HFFc6 (cell line): ENCODE measurements at places on chromosomes 6 and 20.
A peak's percentile ranks its signal among the peaks of the same experiment; 100 is the strongest.

GRCh38 chr20:50308513-50309279 lies 118.1 kb downstream of the CEBPB start:
- peak; percentile 95 for DNase-seq
- peaks cover 6% of the 10 kb centered on the region; the same call in 1 of the 2 replicates for H3K27me3 ChIP-seq
- peak overlapping the region; percentile 97 for H3K27ac ChIP-seq

DNA sequence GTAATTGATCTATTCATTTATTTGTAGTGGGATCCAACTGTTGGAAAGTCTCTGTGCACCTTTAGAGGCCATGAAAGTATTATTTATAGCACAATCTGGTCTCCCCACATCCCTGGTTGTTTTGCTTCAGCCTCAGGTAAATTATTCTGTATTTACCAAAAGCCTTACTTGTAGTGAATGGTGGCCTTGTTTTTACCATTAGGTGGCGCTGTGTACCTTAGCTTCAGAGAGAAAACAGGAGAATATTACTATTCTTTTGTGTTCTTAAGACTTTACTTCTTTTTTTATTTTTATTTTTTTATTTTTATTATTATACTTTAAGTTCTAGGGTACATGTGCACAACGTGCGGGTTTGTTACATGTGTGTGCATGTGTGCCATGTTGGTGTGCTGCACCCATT lies 23.7 kb downstream of the PEX7 start:
- no peaks in the 10 kb centered on the region for H3K4me1 ChIP-seq
- peak; percentile 46 for DNase-seq
- H3K27me3 ChIP-seq, result no peaks in the 10 kb centered on the region; the same call in 1 of the 2 replicates
- H3K36me3 ChIP-seq, result peaks cover 33% of the 10 kb centered on the region
- no peak overlapping the region for H3K4me3 ChIP-seq
- no peak overlapping the region for H3K27ac ChIP-seq

DNA sequence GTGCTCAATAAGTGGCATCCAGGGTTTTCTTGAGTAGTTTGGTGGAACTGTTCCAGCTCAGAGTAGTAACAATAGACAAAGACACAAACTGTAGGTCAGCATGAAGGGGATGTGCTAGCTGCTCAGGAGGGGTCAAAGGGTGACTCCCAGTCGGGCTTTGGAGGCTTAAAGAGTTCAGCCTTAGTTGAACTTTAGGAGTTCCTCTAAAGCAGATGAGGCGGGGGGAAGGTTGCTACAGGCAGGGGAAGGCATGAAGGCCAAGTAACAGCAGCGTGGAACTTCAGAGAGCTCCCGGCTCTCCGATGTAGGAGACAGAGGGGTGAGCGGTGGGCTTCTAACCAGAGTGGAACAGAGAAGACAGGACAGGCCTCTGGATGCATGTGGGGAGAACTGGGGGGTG lies 115.5 kb upstream of the CD93 start:
- H3K4me3 ChIP-seq, result no peak overlapping the region
- H3K27me3 ChIP-seq, result peaks cover 23% of the 10 kb centered on the region
- H3K4me1 ChIP-seq, result no peaks in the 10 kb centered on the region
- no peak for DNase-seq
- no peak overlapping the region for H3K27ac ChIP-seq

DNA sequence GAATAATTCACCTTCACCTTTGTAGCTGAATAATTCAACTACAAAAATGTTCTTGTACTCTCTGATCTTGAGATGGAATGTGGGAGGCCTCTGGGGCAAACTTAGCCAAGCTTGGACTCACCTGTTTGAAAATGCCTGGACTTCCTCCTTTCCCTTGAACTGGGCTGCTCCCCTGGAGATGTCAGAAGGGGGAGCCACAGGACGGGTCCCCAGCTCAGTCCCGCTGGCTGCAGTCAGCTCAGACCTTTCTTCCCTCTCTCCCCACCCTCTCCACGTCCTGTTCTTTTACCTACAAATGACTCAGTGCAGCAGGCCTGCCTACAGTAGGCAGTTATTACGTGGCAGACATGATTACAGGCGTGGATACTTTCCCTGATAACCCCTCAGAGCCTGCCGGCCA lies 131.5 kb upstream of the RALGAPA2 start:
- no peak for DNase-seq
- H3K4me1 ChIP-seq, result no peaks in the 10 kb centered on the region
- no peak overlapping the region; the same call in 1 of the 2 replicates for H3K4me3 ChIP-seq
- H3K27ac ChIP-seq, result no peak overlapping the region
- H3K27me3 ChIP-seq, result peaks cover 7% of the 10 kb centered on the region

GRCh38 chr6:52161689-52162438 lies 24.3 kb upstream of the IL17A start:
- no peak overlapping the region for H3K4me3 ChIP-seq
- H3K27me3 ChIP-seq, result peaks cover 3% of the 10 kb centered on the region
- H3K36me3 ChIP-seq, result no peaks in the 10 kb centered on the region
- DNase-seq, result no peak
- H3K4me1 ChIP-seq, result peaks cover 12% of the 10 kb centered on the region

DNA sequence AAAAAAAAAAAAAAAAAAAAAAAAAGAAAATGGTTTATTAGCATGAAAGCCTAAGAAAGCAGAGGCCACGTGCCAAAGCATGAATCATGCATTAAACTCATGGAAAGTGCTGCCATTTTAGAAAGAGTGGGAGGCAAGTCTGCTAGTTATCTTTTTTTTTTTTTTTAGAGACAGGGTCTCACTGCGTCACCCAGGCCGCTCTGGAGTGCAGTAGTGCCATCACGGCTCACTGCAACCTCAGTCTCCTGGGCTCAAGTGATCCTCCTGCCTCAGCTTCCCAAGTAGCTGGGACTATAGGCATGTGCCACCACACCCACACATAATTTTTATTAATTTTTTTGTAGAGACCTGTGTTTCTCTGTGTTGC lies 5.2 kb downstream of the VWA7 start:
- H3K27me3 ChIP-seq, result no peaks in the 10 kb centered on the region; the same call in 1 of the 2 replicates
- H3K4me1 ChIP-seq, result peaks cover 8% of the 10 kb centered on the region
- no peaks in the 10 kb centered on the region for H3K36me3 ChIP-seq
- H3K27ac ChIP-seq, result no peak overlapping the region

DNA sequence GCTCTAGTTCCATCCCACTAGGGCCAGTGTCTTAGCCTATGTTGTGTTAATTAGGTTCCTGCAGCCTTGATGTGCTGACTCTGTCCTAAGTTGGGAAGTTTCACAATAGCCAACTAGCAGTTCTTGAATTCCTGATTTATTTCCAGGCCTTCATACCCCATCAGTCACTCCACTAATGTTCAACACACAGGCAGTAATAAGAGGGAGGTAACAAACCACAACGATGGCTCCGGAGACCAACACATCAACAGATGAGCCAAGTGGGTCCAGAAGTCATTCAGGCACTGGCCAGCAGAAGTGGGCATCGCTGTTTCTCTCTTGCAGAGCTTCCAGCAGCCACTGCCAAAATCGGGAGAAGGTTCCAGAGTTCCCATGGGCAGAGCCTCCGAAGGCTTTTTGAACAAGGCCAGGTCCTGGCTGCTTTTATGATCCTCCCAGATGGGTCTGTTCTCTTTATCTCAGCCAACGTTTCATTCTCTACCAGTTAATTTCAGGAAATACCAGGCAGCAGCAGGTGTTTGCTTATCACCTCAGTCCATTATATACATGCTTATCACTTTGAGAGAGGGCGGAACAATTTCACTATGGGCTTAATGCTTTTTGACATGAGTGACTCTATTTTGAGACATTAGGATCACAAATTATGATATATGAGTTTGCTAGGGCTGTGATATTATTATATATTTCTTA lies 48.5 kb upstream of the NOP56 start:
- peaks cover 7% of the 10 kb centered on the region; the same call in 1 of the 2 replicates for H3K4me1 ChIP-seq
- H3K27ac ChIP-seq, result no peak overlapping the region
- no peak overlapping the region for H3K4me3 ChIP-seq
- DNase-seq, result no peak
- H3K27me3 ChIP-seq, result peaks cover 17% of the 10 kb centered on the region

- H3K4me1 ChIP-seq, result no peaks in the 10 kb centered on the region
- no peak overlapping the region for H3K27ac ChIP-seq
- no peaks in the 10 kb centered on the region; the same call in 1 of the 2 replicates for H3K27me3 ChIP-seq
- H3K36me3 ChIP-seq, result 0 out of 2 replicates have a peak, but pooled peaks cover 10% of the 10 kb centered on the region
Observed at GRCh38 chr6:40407239-40407638, 179.9 kb downstream of the LRFN2 start.
